ENCODE measurements at places on chromosomes 5 and 9.

GRCh38 chr5:111227801-111228200 is 3.6 kb downstream of the CAMK4 start:
- DNase-seq: no peak

- DNase-seq: no peak
Measured at GRCh38 chr9:136942112-136942880, 2.2 kb downstream of the FBXW5 start.

DNA sequence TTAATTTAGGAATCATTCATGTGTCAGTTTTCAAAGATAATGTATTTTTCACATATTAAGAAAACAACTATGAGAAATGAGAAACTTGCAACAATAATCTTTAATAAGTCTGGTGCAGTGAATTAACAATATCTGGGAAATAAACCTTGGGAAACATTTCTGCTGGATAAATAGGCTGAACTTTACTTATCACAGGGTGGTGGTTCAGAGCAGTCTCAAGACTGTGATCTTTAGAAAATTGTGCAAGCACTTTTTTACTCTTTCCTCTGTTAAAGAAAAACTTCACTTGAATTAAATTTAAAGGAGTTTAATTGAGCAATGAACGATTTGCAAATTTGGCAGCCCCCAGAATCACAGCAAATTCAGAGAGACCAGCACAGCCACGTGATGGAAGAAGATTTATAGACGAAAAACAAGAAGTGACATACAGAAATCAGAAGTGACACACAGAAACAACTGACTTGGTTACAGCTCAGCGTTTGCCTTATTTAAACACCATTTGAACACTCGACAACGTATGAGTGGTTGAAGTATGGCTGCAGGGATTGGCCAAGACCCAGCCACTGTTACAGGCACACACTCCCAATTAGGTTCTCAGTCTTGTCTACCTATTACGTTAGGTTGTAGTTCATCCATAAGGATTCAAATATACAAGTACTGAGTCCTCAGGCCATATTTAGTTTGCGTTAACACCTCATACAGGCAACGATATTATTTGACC is 631.9 kb downstream of the SLCO4C1 start:
- DNase-seq: no peak

DNA sequence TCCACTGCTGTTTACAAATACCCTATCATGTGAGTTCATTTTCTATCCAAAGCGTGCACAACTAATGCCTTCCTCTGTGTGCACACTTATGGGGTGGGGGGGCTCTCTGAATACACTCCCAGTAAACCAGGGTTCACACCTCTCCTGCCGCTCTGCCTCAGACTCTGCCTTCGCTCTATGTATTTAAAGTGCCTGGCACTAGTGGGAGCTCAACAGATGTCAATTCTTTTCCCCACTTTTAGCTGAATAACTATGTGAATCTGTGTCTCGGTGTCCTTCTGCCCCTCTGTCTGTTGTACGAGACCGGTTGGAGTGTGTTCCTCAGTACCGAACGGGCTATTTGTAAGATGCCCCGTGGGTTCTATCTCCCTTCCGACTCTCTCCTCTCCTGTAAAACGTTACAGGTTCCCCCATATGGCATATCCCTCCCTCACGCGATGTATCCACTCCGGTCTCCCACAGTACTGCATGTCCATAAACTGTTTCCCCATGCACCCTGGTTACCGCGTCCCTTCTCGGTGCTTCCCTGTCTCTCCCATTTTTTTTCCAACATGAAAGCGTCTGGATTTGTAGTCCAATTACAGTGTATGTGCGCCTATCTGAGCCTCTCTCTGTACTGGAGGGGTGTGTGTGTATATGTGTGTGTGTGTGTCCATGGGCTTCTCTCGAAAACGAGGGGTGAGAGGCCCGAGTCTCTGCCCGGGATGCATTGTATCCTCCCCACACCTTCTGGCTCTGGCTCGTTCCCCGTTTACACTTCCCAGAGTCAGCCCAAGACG is 1.6 kb downstream of the ELL2 start:
- DNase-seq: no peak

DNA sequence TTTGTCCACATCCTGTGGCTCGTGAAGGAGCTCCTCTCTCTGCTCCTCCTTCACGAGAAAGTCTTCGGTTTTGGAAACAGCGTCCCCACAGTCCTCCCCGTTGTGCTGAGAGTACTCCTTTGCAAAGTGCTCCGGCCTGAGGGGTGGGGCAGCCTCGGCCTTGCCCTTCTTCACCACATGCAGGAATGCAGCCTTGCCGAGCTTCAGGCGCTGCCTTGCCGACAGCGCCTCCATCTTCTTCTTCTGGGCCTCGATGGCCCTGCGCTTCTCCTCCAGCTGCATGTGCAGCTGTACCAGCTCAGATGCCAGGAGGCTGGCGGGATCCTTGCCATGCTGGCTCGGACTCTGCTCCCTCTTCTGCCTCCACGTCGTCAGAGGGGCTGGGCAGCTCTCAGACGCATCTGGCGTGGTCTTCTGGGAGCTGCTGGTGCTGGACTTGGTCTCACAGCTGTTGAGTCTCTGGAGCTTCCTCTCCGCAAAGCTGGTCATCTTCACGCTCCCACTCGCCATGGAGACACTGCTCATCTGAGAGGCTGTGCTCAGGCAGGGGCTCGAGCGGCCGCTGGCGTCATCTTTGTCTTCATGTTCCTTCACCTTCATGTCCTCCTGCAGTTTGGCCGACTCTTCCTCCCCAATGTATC is 85.5 kb downstream of the CAMSAP1 start:
- no peak for DNase-seq

DNA sequence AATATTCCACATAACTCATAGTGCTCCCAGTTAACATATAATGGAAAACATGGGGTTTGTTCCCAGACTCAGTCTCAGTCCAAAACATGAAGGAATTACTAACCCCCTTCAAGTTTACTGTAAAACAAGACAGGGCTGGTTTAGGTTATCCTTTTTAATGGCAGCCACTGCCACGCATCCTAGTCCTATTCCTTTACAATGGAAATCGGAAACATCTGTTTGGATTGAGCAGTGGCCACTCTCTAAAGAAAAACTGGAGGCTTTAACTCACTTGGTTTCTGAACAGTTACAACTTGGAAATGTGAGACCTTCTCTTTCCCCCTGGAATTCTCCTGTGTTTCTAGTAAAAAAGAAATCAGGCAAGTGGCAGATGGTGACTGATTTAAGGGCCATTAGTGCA is 609.9 kb upstream of the ACO1 start:
- no peak for DNase-seq

- DNase-seq: no peak
Measured at GRCh38 chr9:105621001-105621400, 41.3 kb upstream of the TAL2 start.

GRCh38 chr5:179301376-179301775 is 43.9 kb downstream of the ADAMTS2 start:
- DNase-seq: no peak

DNA sequence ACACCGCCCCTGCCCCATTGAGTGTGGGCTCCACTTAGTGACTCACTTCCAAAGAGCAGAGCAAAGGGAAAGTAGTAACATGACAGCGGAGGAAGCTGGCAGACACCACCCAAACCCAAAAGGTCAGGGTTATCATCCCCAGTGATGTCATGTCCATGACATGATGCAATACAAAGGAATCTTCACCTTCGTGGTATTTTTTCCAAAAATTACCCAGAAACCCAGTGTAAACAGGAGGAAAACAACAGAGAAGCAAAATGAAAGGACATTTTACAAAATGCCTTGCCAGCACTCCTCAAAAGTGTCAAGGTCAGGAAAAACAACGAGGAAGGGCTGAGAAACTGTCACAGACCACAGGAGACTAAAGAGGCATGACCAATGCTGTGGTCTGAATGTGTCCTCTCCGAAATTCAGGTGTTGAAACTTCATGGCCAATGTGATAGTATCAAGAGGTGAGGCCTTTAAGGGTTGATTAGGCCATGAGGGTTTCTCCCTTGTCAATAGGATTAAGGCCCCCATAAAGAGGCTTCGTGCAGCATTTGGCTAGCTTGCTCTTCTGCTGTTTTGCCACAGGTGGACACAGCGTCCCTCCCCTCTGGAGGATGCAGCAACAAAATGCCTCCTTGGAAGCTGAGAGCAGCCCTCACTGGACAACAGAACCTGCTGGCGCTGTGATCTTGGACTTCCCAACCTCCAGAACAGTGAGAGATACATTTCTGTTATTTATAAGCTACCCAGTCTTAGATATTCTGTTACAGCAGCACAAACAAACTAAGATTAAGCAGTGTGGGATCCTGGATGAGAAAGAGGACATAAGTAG is 30.5 kb upstream of the MED10 start:
- no peak for DNase-seq

DNA sequence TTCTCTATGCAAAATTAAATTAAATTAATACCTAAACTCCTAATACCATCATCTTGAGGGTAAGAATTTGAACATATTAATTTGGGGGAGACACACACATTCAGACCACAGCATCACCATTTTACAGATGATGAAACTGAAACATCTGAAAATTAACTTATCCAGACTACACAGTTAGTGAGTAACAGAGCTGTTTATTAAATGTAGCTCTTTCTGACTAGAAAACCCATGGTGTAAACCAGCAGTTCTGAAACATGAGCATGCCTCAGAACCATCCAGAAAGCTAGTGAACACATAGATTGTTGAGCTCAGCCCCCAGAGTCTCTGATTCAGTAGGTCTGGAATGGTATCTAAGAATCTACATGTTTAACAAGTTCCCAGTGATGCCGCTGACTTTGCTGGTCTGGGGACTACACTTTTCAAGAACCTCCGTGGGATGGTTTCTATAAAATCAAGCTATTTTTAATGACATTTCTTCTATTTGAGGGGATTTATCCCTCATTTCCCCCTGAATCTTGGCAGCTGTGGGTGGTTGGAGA is 113.5 kb downstream of the RORB start:
- no peak for DNase-seq

DNA sequence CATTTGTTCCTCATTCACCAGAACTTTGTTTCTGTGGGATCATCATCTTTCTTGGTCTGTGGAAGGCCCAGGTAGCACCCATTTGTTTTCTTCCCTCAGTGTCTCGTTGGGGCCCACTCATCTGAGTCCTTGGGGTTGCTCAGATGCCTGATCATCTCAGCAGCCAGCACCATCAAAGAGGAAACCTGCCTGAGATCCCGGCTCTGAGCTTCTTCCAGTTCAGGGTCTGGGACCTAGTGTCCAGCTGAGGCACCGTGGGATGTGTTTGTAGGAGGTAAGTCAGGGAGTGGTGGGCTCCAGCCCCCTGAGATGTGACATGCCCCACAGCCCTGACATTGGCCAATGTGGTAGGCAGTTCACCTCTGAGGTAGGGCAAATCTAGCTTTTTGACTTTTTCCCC is 9.4 kb upstream of the CD180 start:
- peak; percentile 33 for DNase-seq

DNA sequence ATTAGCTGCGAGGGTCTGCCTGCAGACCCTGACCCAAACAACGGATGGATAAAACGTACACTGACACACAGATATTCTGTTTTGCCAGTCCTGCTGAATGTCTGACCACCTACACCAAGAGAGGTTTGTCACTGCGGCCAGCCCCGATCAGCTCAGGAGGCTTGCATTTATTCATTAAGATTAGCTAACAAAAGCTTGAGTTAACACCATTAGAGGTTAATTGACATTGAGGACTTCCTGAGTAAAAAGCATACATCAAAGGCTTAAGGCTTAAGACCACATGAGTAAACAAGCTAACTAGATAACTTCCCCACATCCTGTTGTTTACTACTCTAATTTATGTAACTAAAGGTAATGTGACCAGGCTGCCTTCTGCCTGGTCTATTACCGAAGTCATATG is 198.1 kb upstream of the TRPC7 start:
- DNase-seq: no peak

- no peak for DNase-seq
Measured at GRCh38 chr5:14450742-14451141, 130.8 kb upstream of the OTULINL start.

GRCh38 chr9:96874947-96875460 is 20.7 kb upstream of the ZNF782 start:
- peak; percentile 38 for DNase-seq

DNA sequence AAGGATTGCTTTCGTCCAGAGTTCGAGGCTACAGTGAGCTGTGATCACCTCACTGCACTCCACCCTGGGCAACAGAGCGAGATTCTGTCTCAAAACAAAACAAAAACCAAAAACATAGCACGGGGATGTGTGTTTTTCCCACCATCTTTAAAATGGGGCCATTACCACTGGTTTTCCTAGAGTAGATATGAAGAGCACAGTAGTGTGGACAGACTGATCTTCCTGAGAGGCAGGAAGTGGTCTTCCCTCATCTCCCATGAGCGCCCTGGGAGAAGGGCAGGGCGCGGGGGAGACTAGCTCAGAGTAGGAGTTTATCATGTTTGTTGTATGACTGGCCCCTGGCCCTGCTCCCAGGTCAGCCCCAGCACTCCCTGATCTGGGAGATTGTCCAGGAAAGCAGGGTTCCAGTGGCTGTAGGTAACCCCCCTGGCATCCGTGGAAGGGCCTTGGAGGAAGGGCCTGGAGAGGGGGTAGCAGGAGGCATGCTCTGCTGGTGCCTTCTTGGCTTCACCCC is 2.3 kb downstream of the SUSD3 start:
- no peak for DNase-seq

- no peak for DNase-seq
Measured at GRCh38 chr5:14168793-14169262, 25.7 kb downstream of the TRIO start.

- peak; percentile 16 for DNase-seq
Measured at GRCh38 chr9:84140535-84141101, 160.0 kb downstream of the RMI1 start.

- DNase-seq: no peak
Measured at GRCh38 chr9:3415906-3416305, 109.9 kb downstream of the RFX3 start.

- no peak for DNase-seq
Measured at GRCh38 chr9:20865347-20865746, 166.1 kb downstream of the HACD4 start.

DNA sequence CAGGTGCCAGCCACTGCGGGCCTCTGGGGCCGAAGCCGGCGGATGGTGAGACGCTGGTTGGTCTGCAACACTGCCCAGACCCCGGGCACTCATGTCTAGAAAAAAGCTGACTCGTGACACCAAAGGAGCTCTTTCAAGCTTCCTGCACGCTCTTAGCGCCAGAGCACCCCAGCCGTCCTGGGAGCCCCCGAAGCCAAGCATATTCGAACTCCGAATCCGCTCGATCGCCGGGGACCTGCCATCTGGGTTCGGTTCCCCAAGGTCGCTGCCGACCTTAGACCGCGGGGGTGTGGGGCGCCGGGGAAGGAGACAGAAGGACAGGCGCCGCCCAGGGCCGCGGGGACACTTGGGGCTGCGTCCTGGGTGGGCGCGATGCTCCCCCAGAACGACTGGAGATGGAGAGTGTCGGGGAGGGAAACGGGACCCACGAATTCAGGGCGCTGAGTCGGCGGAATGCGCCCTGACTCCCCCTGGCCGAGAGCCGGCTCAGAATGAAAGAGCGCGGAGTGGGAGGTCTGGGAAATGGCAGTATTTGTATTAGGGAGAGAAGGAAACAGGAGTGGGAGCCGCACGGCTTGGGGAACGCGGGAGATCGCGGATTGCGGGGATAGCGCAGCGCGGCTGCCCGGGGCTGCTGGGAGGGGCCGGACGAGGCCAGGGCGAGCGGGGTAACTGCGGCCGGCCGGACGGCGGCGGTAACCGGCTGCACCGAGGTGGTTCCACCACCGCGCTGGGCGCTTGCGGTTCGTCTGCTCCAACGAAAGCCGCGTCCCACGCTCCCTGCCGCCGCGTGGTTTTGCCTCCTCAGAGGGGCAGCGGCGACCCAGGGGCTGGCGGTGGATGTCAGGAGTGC is 20.1 kb upstream of the MARCHF6 start:
- DNase-seq: peak; percentile 19
